NAMALWA (cell line): ENCODE measurements at places on chromosomes 2 and 18.
A peak's percentile ranks its signal among the peaks of the same experiment; 100 is the strongest.

DNA sequence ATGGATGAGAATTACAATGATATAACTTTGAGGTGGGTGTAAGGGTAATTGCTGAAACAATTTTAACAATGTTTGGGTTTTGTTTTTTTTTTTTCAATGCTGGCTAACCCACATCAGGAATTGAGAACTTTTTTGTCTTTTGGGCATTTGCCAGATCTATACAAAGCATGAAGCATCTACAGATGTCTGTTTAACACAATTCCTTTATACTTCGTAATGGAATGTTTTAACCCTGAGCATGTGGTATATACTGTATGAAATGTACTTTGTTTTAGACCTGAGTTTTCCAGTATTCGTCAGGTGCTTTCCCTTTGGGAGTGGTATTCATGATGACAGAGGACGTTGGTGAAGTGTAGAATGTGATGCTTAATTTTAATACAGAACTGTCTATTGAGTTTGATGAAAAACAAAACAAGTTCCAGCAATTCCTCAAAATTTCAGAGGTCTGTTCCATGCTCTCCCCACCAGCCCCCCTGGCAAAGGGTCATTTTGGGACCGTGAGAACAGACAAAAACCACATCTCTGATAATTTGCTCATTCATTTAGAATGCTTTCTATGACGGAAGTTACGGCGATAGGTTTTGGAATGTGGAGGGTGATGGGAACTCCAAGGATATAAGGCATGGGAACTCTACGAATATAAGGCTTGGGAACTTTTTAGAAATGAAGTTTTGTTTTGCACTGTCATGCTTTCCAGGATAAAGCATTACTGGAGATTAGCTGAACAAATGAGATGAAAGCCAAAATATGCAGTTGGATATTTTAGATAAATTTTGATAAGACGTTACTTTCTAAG is 14.1 kb downstream of the LIMS1 start:
- no peak for DNase-seq

GRCh38 chr2:215843579-215843978 is 169.8 kb downstream of the MREG start:
- no peak for DNase-seq

DNA sequence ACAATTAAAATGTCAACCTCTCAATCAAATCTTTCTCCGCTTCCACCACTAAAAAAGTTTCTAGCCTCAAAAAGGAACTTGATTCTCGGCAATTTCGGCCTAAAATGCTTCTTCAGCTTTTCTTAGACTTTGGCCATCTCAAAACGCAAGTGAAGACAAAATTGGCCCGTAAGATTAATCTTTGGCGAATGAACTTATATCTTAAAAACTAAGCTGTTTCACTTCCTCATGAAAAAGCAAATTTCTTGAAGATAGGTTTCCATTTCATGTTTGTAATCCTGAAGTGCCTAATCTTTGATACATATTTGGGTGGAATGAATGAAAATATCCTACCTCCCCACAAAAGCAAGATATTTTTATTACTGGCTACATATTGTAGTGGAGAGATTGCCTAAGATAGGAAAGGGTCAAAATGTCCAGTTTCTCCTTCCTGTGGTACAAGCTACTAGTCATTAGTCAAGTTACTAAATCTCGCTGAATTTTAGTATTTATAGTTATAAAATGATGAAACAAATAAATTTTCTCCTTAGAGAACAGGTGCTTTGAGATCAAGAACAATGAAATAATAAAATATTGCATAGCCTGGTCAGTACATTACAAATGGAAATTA is 85.4 kb upstream of the ZEB2 start:
- DNase-seq: peak; percentile 45

GRCh38 chr2:229244975-229245374 is 26.1 kb downstream of the PID1 start:
- no peak for DNase-seq

DNA sequence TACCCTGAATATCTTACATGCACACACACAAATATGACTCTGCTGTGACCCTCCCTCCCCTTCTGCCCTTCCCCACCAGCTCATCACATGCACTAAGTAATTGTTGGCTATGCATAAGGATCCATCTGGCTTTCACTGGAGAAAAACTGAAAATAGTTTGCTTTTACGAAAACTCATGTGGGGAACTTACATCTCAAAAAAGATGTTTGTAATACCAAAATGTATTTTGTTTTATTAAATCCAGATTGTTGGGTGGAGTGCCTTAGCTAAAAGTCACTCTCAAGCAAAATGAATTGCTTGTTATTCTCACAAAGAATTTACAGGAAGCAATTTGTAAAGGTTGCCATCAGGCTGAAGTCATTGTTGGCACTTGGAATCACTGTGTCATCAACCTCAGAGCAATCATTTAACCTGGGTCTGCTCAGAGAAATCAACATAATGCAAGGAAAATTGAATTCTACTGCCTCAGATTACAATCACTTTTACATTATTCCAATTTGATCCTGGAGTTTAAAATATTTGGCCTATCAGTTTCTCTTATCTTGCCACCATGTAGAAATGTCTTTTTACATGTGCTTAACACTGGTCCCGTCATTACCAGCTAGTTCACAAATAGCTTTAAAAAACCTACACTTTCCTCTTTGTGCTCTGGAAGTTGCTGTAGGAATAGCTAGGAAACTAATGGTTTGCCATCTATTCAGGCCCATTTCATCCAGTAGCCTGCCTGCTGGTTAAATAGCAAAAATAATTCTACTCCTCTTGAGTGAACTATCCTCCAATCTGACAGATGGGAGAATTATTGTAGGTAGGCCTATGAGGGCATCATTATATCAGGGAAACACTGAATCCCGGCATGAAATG is 90.3 kb upstream of the TMEM17 start:
- DNase-seq: no peak

GRCh38 chr2:219595256-219595655 is 2.4 kb upstream of the STK11IP start:
- DNase-seq: no peak

DNA sequence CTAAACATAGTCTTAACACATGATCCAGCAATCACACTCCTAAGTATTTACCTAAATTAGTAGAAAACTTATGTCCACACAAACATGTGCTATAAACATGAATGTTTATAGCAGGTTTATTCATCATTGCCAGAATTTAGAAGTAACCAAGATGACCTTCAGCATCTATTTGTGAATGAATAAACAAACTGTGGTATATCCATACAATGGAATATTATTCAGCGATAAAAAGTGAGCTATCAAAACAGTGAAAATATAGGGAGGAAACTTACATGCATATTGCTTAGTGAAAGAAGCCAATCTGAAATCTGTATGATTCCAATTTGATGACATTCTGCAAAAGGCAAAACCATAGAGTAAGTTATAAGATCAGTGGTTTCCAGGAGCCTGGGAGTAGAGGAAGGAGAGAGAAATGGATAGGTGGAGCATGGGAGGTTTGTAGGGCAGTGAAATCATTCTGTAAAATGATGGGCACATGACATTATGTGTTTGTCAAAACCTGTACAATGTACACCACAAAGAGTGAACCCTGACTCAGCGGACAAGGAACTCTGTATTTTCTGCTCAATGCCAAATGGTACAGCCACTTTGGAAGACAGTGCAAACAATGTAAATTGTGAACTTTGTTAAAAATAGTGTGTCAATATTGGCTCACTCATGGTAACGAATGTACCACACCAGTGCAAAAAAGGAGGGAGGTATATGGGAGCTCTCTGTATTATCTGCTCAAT is 61.9 kb upstream of the IGFBP2 start:
- DNase-seq: no peak

GRCh38 chr2:111896024-111896423 is 2.4 kb upstream of the MERTK start:
- DNase-seq: no peak

DNA sequence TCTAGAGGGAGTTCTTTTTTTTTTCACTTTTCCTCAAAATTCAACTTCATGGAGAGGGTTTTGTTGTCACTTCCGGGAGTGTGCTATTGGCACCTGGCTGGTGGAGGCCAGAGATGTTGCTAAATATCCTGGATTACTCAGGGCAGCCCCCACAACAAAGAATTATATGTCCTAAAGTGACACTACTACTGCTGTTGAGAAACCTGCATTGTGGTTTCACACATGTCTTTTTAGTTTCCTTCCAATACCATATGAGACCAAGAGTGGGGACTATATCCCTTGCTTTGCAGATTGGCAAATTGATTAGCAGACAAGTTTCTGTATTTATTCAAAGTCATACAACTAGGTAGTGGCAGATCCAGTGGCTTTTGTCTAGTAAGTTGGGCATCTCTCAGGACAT is 826.8 kb downstream of the TRIB2 start:
- no peak for DNase-seq

DNA sequence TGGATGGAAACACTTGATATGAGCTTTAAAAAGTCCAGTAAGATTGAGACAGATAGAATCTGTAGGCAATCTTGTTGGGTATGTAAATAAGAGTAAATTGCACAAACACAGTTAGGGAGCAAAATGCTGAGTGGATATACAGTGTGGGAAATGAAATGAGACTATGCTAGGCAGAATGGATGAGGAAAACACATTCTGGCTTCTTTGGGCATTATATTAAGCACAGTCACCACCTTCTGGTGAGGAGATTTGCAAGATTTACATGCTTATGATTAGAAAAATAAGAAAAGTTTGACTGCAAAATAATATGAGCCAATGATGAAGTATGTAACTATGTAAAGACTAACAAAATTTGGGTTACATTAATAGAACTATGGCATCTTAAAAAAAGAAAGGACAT is 2165.0 kb upstream of the CELF4 start:
- no peak for DNase-seq

GRCh38 chr2:15780912-15781574 is 159.3 kb upstream of the MYCN start:
- DNase-seq: no peak

GRCh38 chr2:25338401-25338800 is 3.3 kb downstream of the DNMT3A start:
- DNase-seq: no peak

DNA sequence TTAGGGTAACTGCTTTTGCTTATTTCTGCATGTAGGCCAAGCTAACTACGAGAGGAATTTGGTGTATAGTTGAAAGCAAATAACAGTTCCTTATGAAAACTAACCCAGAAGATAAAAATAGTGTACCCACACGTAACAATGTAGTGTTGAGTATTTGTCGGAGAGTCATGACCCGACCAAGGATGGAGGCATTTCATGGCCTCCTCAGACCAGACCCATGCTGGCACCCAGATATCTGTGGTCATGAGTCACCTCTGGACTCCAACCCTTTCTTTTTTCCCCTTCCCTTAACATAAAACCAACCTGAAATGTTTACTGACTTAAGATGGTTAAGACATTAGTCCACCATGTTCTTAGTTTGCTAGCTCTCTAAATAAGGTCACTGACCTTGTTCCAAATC is 318.7 kb downstream of the NOL4 start:
- DNase-seq: no peak

DNA sequence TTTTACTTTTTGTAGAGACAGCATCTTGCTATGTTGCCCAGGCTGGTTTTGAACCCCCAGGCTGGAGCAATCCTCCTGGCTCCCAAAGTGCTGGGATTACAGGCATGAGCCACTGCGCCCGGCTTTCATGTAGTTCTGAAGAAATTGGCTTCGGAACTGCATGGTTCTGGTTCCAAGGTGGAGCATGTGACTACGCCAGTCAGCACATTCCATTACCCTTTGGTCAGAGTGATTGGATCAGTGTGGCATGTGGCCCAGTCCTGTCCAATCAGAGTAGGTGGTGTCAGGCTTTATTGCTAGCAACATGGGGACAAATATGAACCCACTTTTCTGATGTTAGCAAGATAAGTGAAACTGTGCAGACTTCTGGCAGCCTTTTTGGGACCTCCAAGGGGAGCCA is 16.3 kb upstream of the ATOH8 start:
- DNase-seq: no peak

GRCh38 chr18:79223431-79223830 is 154.2 kb downstream of the ATP9B start:
- DNase-seq: no peak

DNA sequence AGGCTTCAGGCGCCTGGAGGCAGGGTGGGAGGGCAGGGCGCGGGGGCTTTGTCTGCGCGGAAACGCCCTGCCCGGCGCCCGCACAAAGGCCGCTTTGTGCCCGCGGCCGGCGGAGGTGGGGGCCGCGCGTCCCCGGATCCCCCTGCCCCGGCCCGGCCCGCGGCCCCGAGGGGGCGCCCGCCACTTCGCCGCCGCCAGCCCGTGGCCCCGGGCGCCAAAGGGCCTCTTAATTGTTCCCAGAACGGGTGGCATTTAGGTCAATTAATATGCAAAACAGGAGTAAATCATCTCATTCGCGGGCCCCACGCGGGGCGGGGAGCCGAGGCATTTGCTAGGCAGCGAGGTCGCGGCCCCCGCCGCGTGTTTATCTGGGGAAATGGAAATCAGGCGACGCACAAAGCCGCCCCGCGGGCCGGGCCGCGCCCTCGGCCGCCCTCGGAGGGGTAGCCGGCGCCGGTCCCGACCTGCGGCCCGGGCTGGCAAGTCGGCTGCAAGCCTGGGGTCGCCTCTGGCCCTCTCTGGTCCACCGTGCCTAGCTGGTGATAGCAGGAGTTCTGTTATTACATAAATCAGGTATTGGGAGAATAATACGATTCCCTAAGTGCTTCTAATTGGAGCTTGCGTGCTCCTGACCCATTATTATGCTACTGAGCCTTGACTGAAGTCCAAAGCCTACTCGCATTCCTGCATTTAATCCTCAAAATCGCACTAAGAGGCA is 148.2 kb upstream of the GLI2 start:
- DNase-seq: no peak

GRCh38 chr2:203670939-203671338 is 35.5 kb upstream of the CD28 start:
- DNase-seq: no peak

GRCh38 chr2:48009256-48009655 is 103.0 kb upstream of the FBXO11 start:
- no peak for DNase-seq

GRCh38 chr2:105809097-105809473 is 64.4 kb downstream of the NCK2 start:
- DNase-seq: no peak

DNA sequence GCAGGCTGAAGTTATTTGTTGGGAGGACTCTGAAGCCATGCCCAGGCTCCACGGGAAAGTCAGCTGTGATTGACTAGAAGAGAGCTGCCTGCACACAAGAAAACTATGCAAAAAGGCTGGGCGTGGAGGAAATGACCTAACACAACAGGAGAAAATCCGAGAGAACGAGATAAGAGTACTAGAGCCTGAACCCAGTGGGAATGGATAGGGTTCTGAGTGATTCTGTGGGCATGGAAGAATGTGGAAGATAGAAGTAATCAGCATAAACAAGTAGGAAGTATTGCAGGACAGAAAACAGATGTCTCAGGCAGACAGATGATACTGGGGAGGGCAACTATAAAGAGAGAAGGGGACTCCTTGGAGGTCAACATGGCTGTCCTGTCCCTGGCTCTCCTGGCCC is 12.1 kb upstream of the COPS8 start:
- no peak for DNase-seq

DNA sequence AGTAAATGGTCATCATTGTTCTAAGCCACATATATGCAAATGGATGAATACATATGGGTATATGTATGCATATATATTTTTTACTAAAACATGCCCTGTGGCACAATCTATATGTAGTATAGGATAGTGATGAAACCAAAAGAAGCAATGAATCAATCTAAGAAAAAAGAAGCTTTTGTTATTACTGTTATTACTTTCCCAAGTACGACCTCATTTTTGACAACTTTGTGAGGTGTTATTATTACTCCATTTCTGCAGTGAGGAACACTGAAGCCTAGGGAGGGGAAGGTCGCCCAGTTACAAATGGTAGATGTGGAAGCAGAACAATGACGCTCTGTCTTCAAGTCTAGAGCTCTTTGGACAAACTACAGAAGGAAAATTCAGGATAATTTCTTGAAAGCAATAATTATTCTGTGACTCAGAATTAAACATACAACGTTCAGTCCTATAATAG is 38.3 kb downstream of the STAT4 start:
- no peak for DNase-seq

GRCh38 chr2:84996909-84997308 is 25.9 kb downstream of the KCMF1 start:
- DNase-seq: no peak
